Fibroblast of skin of left biceps (primary cell): ENCODE measurements at places on chromosomes 4 and X.

GRCh38 chrX:135639066-135639780, 74.2 kb upstream of the CT45A1 start:
- no peak for DNase-seq

- DNase-seq: no peak
Observed at GRCh38 chr4:69060651-69061308, 35.5 kb upstream of the UGT2B7 start.

GRCh38 chr4:71785959-71786358, 2.1 kb upstream of the GC start:
- no peak for DNase-seq

- peak; percentile 66 for DNase-seq
Observed at GRCh38 chr4:182207830-182208396, 35.3 kb upstream of the TENM3 start.

DNA sequence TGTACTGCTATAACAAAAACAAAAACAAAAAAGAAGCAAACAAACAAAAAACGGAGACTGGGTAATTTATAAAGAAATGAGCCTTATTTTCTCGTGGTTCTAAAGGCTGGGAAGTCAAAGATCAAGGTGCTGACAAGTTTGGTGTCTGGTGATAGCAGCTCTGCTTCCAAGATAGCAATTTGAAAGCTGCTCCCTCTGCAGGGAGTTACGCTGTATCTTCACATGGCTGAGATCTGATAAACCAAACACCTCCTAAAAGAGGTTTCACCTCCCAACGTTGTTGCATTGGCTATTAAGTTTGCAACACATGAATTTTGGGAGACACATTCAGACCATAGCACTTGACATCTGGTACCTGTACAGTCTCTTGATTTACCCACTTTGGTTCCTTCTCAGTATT, 854.2 kb downstream of the CENPC start:
- DNase-seq: no peak

- no peak for DNase-seq
Observed at GRCh38 chr4:36677874-36678273, 396.5 kb downstream of the DTHD1 start.

GRCh38 chr4:122797405-122798094, 29.1 kb upstream of the FGF2 start:
- DNase-seq: no peak

DNA sequence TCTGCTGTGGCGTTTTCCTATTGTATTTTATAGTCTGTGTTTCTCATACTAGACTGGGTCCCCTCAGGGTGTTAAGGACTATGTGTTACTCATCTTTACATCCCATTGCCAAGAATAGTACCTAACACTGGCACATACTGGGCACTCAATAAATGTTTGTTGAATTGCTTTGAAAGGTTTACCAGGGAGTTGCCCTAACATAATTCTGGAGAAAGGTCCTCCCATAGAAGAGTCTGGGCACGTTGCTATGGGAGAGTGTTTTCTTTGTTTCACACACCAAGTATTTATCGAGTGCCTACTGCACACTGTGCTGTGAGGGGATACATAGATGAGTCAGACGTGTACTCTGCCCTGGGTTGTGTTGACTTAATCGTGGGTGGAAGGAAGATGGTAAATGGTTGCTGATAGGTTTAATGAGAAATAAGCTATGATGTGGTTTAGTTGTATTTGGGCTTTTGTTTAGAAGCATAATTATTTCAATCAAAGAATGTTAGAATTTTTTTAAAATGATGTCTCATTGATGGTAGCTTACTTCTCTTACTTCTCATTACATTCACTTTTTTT, 42.9 kb downstream of the AFF1 start:
- DNase-seq: no peak

DNA sequence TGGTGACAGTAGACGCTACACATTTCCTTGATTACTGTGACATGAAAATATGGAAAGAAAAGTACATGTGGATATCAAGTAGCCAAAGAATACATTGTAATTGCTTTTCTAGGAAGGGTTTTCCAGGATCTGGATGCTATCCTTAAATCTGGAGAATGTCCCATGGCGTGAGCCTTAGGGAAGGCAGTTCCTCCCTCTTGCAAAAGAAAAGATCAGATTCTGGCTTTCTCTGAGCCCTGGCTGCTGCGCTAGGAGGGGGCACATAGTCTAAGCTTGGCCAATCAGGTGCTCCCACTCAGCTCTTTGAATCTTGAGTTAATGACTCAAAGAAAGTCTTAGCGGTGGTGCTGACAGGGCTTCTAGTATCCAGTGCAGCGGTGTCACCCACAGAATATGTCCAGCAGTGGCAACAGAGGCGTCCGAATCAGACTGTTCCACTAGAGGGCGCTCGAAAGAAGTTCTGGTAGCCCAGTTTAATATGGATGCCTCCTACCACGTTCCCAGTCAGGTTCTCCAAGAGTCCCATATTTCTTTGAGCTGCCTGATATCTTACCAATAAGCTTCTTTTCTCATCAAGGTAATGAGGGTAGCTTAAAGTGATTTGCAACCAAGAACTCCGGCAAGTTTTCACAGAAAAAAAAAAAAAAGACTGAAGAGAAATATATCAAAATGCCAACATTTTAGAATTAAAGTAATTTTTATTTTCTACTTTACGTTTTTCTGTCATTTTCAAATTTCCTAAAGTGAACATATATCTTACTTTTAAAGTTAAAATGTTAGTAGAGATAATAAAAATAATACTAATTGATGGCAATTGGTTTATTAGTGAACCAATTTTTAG, 213.4 kb upstream of the S100G start:
- DNase-seq: peak; percentile 46

- no peak for DNase-seq
Observed at GRCh38 chrX:48488034-48488433, 12.0 kb downstream of the FTSJ1 start.

- DNase-seq: no peak
Observed at GRCh38 chrX:10104958-10105658, 51.7 kb upstream of the CLCN4 start.

DNA sequence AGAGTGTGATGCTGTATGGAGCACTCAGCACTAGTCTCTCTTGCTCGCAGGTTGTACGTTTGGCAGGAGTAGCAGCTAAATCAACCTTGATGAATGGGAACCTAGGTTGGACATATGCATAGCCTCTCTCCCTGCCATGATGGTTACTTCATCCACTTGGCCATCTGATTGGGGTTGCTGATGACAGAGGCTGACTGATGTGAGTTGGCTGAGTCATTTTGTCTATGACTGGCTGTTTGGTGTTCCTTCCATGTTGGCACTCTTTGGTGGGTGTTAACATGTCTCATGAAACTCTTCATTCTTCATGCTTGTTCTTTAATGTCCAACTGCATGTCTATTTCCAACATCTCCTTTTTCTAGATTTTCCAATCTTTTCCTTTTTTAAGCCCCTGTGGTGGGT, 31.6 kb upstream of the SPARCL1 start:
- no peak for DNase-seq

- no peak for DNase-seq
Observed at GRCh38 chrX:71439896-71440295, 73.7 kb downstream of the TAF1 start.

DNA sequence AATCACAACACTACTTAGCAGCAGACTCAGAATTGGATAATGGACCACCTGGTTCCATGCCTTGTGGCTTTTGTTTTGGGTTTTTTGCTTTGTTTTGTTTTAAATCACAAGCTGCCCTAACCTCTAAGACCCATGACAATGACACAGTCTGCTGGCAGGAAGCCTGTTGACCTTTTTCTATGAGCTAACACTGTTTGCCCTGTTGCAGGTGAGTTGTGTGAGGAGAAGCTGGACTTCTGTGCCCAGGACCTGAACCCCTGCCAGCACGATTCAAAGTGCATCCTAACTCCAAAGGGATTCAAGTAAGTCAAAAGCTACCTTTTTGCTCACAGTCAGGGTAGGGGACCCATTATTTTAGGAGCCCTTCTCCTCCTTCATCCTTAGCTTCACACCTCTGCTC, 110.8 kb upstream of the PACRGL start:
- no peak for DNase-seq

GRCh38 chrX:17411205-17411604, 36.2 kb downstream of the NHS start:
- no peak for DNase-seq

DNA sequence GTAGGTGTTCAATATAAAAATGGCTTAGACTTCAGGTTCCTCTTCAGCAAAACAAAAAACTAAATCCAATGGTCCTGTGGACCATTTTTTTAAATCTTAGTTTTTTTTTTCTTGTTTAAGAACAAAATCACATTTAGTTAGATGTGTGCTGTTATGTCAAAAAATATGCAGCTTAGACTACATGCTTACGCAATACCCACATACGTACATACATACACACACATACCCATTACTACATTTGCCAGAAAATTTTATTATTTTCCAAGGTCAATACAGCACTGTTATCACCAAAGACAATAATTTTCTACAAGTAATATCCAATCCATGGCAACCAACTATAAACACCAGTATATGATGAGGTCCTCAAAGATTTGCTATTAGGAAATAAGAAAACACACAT, 144.1 kb downstream of the PDGFC start:
- DNase-seq: no peak

- DNase-seq: no peak
Observed at GRCh38 chr4:7261536-7261935, 69.2 kb downstream of the SORCS2 start.

- DNase-seq: no peak
Observed at GRCh38 chr4:140220058-140220457, 66.1 kb upstream of the MAML3 start.

DNA sequence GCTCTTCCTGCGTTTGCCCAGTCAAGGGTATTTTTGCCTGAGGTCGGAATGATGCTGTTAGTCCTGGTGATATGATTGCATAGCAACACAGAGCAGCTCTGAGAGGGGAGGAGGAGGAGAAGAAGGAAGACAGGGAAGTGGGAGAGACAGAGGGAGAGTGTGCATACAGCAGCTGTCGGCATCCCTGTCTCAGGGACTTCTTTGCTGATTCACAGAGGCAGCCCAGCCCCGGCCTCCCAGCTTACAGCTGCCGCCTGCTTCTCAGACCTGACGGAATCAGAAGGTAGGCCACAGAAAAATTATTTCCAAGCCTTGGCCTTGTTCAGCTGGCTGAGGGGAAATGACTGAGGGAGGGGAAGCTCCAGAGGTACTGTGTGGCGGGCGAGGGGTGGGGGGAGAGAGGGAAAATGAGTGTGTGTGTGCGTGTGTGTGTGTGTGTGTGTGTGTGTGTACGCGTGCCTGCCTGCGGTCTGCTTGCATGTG, 319 bp downstream of the DRP2 start:
- peak; percentile 30 for DNase-seq

GRCh38 chr4:866761-867390, 40.9 kb upstream of the CPLX1 start:
- no peak for DNase-seq

GRCh38 chrX:71216485-71216884, 6.5 kb upstream of the GJB1 start:
- DNase-seq: no peak

DNA sequence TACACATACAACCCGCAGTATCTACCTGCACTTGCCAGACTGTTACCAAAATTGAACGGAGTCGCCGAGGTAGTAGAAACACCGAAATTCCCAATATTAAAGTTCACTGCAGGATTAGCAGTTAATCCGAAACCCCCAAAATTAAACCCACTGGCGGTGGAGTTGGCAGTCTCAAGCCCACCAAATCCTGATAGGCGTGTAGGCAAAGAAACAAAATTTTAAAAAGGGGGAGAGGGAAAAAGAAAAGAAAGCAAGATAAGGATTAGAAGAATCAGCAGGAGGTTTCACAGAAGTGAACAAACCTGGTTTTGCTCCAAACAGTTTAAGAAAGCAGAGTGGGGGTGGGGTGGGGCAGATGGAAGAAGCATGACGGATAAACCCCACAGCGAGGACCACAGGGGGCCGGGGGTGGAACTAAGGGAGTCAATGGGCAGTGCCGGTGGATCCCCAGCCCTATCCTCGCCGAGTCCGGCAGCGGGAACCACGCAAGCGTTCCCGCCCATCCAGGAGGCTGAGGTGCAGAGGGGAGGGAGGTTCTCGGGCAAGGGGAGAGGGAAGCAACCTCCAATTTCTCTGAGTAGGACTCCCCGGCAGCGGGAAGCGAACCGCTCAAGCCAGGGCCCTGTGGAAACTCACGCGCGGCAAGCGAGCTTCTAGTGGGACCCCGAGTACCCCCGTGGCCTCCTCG, 599 bp downstream of the NUP54 start:
- peak; percentile 43 for DNase-seq

GRCh38 chr4:35652197-35652596, 592.1 kb downstream of the ARAP2 start:
- no peak for DNase-seq

DNA sequence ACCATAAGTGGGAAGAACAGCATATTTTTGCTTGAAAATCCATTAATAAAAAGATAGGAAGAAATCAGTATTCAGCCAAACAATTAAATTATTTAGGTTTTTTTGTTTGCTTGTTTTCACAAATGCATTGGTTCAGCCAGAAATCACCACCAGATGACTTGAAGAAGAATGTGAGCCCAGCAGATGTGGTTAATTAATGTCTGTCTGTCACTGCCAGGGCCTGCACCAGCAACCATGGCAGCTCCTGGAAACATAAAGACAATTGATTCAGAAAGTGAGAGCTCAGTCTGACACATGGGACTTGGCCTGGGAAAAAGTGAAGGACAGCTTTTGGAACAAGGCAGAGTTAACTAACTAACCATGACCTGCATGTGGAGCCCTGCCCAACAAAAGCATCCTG, 74.0 kb downstream of the MAOB start:
- DNase-seq: no peak

GRCh38 chrX:118189000-118189399, 72.4 kb upstream of the KLHL13 start:
- no peak for DNase-seq

- no peak for DNase-seq
Observed at GRCh38 chrX:136623396-136623795, 24.6 kb upstream of the CD40LG start.

GRCh38 chr4:69610484-69610883, 29.0 kb downstream of the UGT2A2 start:
- no peak for DNase-seq

DNA sequence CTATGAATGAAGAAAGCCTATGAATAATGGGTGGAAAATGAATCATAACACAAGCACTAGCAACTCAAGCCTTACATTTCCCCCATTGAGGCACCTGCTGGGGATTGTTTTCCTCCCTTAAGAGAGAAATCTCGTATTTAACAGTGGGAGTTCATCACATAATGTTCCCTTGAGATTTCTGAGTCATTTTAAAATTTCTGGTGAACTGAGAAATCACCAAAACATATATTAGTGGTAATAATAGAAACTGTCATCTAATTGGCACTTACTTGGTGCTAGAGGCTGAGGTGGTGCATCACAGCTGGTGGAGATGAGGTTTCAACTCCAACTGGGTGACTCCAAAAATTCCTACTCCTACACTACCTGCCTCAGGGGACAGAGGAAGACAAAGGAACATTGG, 561.3 kb upstream of the LCORL start:
- no peak for DNase-seq

- peak; percentile 38 for DNase-seq
Observed at GRCh38 chrX:103678199-103678993, 8.1 kb downstream of the MORF4L2 start.

- DNase-seq: no peak
Observed at GRCh38 chr4:25308761-25309160, 3.8 kb upstream of the ZCCHC4 start.

GRCh38 chrX:84865113-84865512, 138.6 kb upstream of the APOOL start:
- DNase-seq: no peak

- DNase-seq: no peak
Observed at GRCh38 chr4:153757407-153757806, 2.4 kb downstream of the RNF175 start.
